ENCODE measurements at places on chromosomes 3 and 15.

DNA sequence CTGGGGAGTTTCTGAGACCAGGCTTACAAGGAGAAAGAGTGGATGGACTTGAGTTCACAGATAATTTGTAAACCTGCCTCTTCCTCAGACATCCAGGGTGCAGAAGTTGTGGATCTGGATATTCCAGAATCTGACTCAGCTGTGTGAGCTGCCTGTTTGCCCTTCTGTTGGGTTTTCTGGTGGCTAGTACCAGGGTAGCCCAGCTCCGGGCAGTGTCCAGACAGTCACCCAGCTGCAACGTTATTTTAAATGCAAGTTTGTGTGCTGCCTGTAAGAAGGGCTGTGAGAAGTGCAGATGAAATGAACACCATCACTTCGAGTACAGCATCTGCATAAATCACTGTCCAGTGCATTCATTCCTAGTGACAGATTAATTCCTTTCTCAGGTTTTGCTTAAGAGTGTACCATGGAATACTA lies 1053.0 kb downstream of the TUSC7 start:
- DNase-seq, result no peak

- DNase-seq, result no peak
These were observed 36.7 kb upstream of the PLCL2 start for GRCh38 chr3:16848007-16848406.

- DNase-seq, result no peak
These were observed 2.9 kb downstream of the KLHL24 start for GRCh38 chr3:183638101-183638852.

DNA sequence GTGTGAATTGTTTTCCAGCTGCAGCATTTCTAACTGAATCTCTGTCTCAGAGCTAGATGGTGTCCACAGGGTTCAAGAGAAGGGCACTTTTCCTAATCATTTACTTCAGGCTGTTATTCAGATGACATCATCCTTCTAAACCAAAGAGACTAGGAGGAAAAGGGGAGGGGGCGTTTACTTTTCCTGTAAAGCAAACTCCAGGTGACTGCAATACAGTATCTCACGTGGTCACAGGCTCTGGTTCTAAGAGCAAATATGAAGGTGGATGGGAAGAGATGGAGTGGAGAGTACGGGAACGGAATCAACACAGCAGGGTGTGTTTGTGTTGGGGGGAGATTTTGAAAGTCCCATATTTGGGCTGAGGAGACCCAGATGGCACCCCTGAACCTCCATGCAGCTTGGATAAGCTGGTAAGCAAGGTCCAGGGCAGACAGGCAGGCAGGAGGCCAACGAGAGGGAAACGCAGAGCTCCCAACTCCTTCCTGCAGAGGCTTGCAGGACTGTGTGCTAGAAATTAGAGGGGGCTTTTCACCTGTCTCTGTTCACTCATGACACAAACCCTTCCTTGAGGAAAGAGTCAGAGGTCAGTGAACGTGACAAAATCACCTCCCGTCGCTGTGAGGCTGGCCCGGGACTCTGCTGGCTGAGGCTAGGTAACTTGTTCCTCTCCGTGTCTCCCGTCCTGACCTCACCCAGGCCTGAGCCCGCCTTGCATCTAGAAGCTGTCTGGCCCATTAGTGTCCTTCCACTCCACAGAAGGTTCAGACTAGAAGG lies 151.2 kb downstream of the OPA1 start:
- no peak for DNase-seq

DNA sequence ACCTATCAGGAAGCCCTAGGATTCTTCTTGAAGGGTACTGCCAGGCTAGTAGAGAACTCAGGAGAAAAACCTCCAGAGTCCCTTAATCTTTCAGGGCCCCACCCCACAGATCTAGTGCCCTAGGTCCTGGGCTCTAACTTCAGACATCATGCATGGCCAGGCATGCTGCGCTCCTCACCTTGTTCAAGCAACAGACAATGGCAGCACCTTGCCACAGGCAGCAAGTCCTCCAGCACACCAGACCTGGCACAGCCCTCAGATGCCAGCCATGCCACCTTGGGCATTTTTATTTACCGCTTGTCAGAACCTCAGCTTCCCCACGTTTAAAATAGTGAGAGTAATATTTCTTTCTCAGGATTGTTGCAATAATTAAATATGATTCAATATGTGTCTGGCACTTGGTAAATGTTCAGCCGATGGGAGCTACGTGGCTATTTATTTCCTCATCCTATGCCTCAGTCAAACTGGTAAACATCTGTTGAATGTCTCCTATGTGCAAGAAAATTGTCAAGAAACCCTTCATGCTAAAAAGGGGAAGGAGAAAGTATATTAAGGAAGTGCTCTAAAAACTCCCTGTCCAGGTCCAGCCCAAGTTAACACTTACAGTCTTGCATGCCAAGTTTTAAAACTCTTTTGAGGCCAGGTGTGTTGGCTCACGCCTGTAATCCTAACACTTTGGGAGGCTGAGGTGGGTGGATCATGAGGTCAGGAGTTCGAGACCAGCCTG lies 14.5 kb upstream of the CCR1 start:
- no peak for DNase-seq

- DNase-seq, result no peak
These were observed 67.5 kb upstream of the SETMAR start for GRCh38 chr3:4235690-4236089.

- DNase-seq, result no peak
These were observed 2.7 kb downstream of the TATDN2 start for GRCh38 chr3:10251006-10251405.

DNA sequence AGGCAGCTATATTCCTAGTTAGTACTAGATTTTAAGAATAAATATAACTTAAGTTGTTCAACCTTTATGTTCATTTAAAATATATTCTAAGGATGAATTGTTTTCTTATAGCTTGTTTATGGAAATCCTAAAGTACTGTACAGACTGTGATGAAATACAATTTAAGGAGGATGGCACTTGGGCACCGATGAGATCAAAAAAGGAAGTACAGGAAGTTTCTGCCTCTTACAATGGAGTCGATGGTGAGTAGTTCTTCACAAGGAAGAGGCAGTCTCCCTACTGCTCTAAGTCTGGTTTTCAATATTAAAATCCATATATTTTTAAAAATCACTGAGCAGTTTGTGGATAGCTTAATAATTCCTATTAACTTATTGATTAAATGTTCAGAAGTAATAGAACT lies 29.6 kb downstream of the CALML4 start:
- DNase-seq, result no peak

DNA sequence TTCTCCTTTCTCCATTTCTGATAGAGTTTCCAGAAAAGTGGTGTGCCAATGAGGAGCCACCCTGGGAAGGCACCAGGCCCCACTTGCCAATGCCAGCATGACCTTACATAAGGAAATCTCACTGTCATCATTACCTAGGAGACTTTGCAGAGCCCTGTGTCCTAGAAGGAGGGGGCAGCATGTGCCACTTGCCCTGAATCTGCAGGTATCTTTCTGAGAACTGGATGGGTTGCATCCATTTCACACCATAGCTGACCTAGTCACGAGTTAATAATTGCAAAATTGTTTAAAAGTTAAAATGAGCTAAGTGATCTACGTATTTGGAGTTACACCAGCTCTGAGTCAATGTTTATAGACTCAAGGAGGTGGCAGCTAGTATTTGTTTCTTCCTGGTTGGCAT lies 14.3 kb downstream of the CA12 start:
- no peak for DNase-seq

DNA sequence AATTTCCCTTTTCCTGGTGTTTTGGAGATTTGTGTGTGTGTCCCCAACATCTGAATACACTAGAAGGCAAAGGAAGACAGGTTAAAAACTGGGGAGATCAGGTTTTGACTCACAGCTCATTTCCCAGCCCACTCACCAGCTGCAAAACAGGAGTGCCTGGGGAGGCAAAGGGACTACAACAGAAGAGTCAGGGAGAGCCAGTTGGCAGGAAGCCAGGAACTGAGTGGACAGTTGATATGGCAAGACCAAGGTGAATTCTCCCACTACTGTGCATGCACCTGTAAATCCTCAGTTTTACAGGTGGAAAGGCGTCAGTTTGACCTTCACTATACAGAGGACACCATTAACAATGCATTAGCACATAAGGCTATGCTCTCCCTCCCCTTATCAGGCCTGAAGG lies 901.5 kb upstream of the SEMA6D start:
- no peak for DNase-seq

Measured in head of caudate nucleus (tissue), 42 donors.